ENCODE measurements at places on chromosomes 4 and X. TPM values are rescaled to one million over a fixed set of nuclear protein-coding genes. Genes with fewer than 3 reads are reported as not detected.
A peak's percentile ranks its signal among the peaks of the same experiment; 100 is the strongest.

DNA sequence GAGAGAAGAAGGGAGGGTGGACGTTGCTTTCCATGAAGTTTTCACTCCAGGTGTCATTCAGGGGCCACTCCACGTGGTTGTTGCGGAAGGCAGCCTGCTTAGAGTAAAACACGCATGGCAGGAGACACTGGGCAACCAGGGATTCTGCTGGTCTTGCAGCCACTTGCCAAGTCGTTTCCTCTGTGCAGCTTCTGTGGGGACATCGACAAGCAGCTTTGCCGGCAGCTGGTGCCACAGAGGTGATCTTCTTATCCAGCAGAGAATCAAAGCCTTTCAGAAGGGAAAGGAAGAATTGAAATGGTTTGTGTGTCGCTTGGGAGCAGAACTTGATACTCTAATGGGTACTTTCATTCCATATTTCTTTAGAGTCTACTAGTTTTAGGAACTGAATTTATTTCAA, 867.1 kb upstream of the TENM3 start:
- DNase-seq = no peak

DNA sequence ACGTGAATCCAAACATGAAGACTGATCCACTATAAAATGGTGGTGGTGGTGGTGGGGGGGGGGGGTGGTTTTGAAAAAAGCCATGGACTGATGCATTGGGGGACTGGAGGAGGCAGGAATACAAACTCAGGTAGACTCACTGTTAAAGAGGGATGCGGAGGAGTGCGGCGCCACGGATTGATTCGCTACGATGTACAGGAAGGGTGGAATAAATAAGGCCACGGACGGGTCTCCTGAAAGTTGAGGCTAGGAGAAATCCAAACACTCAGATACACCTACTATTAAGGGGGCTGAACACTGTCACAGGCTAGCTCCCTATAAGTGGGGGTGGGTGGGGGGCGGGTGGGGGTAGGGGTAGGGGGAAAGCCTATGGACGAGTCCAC, 591 bp downstream of the ELK1 start:
- DNase-seq = no peak

DNA sequence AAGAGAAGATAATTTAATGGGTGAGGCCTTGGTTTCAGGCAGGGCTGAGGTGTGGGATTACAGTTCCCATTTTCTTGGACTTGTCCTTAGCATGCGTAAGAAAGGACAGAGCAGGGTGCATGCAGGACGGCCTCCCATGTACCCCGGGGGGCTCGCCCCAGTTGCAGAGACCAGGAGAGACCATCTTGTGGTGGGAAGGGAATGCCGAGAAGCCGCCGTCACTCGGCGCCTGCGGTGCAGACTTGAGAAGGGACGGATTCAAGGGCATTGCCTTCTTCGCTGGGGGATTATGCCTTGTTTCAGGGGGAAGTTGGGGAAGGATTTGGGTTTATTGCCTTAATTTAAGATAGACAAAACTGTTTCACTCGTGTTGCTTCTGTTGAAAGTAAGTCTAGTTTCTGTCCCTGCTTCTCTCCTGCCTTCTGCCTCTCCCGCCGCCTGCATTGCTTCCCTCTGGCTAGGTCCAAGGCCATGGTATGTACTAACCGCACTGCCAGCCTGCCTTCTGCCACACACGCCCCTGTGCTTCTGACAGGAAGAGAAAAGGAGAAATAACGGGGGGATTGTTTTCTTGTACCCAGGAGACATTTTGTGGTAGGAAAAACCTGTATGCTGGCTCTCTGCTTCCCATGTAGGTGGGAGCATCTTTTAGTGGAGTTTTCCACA, 175.9 kb downstream of the DCLK2 start:
- DNase-seq = no peak

- DNase-seq = peak; percentile 30
Observed at GRCh38 chrX:63754136-63754859, 30.7 kb downstream of the ARHGEF9 start.

DNA sequence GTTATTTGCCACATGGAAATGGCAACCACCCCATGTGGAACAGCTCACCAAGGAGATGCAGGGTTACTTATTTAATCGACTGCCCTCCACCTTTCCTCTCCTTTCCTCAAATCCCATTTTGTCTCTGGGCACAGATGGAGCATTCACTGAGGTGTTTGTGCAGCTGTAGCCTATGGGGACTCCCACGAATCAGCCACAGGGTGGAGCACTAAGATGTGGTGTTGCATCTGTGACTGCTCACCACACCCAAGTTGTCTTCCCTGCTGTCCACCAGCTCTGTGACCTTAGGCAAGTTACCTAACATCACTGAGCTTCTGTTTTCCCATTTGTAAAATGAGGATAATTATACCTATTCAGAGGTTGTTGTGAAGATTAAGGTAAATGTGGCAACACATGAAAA, 252.4 kb upstream of the CPEB2 start:
- DNase-seq = peak; percentile 11

CXCL11 gene
- total RNA-seq = not detected

GRCh38 chrX:23756165-23756564, 13.1 kb upstream of the ACOT9 start:
- DNase-seq = peak; percentile 63

SPANXD gene
- total RNA-seq = 0.43 TPM

DNA sequence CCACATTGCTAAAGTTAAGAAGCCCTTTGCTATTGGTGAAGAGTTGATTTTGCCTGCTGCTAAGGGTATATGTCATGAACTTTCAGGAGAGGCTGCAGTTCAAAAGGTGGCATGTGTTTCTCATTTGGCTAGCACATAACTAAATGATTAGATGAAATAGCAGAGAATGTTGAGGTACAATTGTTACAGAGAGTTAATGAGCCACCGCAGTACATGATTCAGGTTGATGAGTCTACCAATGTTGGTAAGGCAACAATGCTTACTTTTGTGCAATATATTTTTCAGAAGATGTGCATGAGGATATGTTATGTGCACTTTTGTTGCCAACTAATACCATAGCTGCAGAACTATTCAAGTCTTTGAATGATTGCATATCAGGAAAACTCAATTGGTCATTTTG, 21.1 kb upstream of the CXCL2 start:
- DNase-seq = no peak

DNA sequence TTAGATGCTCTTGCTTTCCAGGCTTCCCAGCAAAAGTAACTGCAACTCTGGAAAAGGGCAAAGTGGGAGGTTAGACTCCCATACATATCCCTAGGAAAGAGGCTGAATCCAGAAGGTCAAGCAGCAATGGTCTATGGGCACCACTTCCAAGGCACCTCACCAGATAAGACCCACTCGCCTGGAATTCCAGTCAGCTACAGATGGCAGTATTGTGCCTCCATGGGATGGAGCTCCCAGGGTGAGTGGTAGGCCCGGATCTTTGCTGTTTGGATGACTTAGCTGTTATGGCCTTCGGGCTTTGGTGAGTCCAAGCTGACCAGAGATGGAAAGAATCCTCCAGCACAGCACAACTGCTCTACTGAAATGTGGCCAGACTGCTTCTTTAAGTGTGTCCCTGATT, 688.0 kb downstream of the PCDH19 start:
- DNase-seq = no peak

MAB21L2 gene
- under 0.01 TPM for total RNA-seq

- peak; percentile 91 for DNase-seq
Observed at GRCh38 chr4:39621582-39621981, 17.1 kb downstream of the SMIM14 start.

- no peak for DNase-seq
Observed at GRCh38 chrX:11619441-11619840, 46.3 kb downstream of the ARHGAP6 start.

HPRT1 gene
- total RNA-seq = 17.3 TPM

RRH gene
- not detected for total RNA-seq

DNA sequence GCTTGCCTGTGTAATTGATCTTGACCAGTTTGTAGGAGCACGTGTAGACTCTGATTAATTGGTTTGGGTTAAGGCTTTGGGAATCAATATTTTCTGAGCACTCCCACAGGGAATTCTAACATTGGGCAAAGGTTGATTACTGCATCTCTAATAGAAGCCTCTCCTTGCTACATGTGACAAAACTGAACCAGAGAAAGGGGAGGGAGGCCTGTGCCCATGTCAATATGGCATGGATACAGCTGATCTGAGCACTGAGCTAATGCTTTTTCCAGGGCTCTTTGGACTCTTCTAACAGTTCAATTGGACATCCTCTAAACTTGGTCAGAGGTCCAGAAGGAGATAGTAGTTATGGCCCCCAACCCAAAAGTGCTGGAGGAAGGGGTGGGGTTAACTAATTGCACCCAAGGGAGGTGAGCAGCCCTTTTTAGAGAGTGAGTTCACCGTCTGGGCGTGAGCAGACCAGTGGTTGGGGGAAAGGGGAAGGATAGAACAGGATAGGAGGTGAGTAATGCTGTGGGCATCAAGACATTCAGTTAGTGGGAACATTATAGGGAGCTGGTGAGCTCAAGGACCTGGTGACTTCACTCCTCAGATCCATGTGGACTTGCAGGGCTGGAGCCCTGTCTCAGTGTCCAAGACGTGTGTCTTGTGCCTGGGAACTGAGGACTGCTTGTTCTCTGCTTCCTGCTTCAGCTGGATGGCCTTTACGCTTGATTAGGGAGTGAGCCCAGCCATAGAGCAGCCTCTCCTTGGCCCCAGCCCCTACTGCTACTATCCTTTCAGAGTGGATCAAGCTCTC, 22.8 kb downstream of the MSN start:
- DNase-seq = peak; percentile 43
